ENCODE measurements at places on chromosomes 2 and 18.

DNA sequence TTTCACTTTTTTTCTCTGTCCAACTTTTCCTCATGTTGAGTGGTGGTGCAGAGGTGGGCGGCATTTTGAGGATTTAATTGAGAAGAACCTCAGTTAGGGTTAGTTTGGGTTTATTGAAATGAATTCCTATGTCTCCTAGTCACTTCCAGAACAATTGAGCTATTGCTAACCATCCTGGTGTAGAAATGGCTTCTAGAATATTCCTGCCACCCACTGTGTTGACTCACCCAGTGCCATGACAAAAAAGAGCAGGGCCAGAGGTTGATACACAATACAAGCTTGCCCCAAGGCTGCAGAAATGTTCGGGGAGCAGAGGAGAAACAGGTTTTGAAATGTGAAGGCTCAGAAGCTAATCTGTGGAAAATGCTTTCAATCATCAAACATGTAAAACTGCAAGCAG, 167.1 kb upstream of the TRIB2 start:
- no peak for DNase-seq

GRCh38 chr18:10312326-10313015, 142.0 kb upstream of the APCDD1 start:
- no peak for DNase-seq

- no peak for DNase-seq
Measured at GRCh38 chr2:68632021-68632420, 11.4 kb upstream of the PROKR1 start.

DNA sequence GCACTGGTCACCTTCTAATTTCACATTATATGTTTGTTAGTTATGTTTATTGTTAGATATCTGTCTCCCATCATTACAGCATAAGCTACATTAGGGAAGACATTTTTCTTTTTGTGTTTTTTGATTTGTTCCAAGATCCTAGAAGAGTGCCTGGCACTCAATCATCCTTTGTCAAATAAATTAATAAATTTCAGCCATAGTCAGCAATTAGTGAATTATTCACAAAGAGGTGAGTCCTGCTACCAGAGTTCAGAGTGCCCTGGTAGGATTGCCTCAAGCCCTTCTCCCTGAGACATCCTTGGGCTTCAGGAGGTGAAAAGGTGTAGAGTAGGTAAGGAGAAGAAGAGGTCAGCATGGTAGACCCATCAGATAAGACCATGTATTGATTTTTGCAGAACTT, 186.2 kb upstream of the CTAGE1 start:
- no peak for DNase-seq

Data from effector CD4-positive, alpha-beta T cell (primary cell).